ENCODE measurements at places on chromosomes 5 and 9.

- peak; percentile 82 for DNase-seq
Observed at GRCh38 chr5:140175367-140176030, 511 bp downstream of the CYSTM1 start.

DNA sequence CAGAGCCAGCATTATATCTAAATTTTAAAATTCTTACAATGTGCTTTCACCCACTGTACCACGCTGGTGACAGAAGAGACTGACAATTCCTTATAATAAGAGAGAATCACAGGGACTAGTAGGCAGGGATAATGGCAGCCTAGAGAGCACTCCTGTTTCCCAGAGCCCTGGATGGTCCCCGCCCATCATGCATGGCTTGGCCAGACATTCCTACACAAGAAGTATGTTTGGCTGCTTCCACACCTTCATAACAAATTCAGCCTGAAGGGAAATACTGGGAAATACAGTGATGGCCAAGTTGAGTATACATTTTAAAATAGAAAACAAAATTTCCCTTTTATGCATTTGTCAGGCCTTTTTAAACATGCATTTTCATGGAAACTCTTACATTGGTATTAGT is 193.5 kb upstream of the ELL2 start:
- DNase-seq, result no peak

- no peak for DNase-seq
Observed at GRCh38 chr5:56055287-56055686, 60.5 kb upstream of the IL6ST start.

DNA sequence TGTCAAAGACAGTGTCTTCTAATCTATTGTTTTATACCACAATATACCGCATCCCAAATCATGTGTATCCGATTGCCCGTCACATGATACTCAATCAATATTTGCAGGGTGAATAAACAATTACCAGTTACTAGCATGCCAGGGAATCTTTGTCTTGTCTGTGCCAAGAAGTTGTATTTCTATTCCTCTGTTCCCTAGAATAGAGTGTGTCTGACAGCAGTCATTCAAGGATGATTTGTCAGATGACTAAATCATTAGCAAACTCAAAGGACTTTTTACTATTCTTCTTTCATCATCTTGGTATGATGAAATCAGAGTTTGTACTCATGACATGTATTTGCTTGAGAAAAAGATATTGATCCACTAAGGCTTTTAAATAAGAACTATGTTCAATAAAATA is 348.8 kb downstream of the HTR1A start:
- no peak for DNase-seq

- DNase-seq, result no peak
Observed at GRCh38 chr5:111706345-111706744, 50.6 kb downstream of the NREP start.

DNA sequence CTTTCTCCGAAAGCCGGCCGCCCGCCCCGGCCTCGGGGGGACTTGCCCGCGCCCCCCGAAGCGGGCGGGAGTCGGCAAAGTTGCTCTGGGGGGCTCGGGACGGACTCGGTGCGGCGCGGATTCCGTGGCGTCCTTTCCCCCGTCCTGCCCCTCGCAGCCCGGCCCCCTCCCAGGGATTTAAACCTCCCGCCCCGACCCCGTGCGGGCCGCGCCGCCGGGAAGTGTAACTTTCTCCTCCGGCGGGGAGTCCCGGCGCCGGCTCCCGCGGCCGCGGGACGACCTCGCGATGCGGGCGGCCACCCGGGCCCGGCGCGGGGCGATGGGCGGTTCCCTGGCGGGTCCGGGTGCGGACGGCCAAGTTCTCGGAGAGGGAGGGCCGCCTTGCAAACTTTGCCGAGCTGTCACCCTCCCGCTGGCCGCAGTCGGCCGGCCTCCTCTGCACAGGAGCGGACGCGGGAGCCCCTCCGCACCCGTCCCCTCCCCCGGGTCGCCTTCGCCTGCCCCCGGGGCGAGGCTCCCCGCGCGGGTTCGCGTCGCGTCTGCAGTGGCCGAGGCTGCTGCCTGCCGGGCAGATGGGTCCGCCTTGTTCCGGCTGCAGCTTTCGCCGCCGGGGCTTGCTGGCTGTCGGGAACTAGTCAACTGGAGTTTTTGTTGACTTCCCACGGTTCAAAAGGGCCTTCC is 732 bp downstream of the PBX3 start:
- peak; percentile 56 for DNase-seq

DNA sequence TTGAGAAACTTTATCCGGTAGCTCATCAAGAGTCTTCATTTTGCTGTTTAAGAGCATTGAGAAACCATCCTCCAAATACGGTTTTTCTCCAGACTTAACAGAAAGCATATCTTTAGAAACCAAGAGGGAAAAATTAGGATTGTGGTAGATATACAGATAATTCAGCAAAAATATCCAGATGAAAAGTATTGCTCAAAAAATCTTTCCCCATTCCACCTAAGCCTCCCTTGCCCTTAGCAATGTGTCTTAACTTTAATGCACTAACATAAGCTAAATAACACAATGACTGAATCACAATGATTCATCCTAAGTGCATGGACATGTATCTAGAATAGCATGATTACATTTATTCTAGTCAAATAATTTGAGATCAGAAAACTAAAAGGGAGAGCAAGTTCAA is 130.3 kb upstream of the TARS1 start:
- DNase-seq, result no peak

GRCh38 chr5:78112931-78113330 is 181.6 kb downstream of the AP3B1 start:
- DNase-seq, result no peak

- DNase-seq, result no peak
Observed at GRCh38 chr9:36575411-36575882, 2.8 kb downstream of the MELK start.

DNA sequence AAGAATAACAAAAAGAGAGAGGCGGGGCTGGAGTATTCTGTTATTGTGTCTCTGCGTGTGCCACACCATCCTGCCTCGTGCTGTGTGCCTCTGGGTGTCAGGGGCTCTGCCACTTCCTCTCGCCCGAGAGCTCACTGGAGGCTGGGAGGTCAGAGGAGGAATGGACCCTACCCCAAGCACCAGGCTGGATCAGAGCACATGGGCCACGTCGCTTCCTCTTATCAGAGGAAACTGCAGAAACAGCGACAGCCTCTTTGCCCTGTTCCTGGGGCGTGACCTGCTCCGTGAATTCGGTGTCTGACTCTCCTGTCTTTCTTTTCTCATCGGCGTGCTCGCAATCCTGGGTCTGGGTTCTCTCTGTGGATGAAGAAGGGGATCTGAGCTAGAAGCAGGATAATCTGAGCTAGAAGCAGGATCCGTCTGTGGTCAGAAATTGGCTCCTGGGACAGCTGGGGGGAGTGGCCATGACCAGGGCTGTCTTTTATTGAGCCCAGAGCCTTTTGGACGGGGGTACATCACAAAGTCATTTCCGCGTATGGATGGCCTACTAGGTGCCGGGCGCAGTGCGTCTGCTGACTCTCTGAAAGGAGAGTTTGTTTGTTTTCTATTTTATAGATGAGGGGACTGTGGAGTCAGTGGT is 150.3 kb upstream of the COL5A1 start:
- DNase-seq, result peak; percentile 23

DNA sequence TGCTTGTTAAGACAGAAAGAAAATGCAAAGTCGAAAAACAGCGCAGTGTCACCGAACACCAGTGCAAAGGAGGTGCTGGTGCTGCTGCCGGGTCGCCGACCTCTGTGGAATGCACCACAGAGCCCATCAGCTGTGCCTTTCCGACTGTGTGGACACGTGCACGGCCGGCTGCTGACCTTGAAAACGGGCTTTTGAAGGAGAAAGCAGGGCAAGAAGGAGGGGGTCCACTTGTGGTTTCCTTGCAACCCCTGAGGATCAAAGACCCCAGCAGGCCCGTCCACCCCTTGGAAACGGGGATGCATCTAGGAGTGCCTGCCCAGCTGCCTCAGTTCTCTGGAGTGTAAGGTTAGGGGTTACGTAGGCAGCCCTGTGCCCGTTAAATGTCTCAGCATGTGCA is 6.2 kb upstream of the OLFM1 start:
- DNase-seq, result peak; percentile 13

GRCh38 chr9:133679466-133680061 is 43.4 kb downstream of the DBH start:
- peak; percentile 73 for DNase-seq

DNA sequence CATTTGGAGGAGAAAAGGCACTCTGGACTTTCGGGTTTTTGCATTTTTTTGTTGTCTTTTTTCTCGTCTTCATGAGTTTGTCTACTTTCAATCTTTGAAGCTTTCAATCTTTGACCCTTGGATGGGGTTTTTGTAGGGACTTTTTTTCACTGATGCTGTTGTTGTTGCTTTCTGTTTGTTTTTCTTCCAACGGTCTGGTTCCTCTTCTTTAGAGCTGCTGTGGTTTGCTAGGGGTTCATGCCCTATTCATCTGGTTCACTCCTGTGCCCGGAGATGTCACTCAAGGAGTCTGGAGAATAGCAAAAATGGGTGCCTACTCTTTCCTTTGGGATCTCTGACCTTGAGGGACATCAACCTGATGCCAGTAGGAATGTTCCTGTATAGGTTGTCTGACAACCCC is 378.6 kb upstream of the TYRP1 start:
- no peak for DNase-seq

DNA sequence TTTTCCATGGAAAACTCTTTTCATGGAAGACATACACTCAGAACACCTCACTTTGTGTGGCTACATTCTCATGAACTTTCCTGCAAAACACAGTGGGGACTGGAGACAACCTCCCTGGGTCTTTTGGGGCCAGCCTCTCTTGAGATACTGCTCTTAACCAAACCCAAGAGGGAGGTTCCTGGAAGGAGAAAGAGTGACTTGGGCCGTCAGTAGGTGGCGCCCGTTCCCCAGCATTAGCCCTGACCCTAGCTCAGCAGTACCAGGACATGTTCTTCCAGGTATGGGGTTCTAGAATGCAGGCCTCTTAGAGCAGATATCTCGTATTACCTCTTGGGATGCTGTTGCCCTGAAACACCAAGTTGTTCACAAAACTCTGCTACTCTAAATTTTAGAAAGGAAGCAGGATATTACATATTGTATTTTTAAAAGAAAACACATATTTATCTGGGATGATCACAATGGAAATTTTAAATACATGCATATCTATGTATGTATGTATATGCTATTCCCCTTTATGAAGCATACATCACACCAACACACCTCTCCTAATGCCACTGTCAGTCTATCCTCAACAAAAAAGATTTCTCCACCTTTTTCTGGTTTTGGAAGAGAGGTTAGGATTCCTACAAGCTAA is 15.8 kb upstream of the GLIS3 start:
- peak; percentile 66 for DNase-seq

- DNase-seq, result no peak
Observed at GRCh38 chr9:94654165-94654894, 15.0 kb upstream of the FBP1 start.

GRCh38 chr5:72251386-72251785 is 68.7 kb downstream of the MRPS27 start:
- DNase-seq, result no peak

DNA sequence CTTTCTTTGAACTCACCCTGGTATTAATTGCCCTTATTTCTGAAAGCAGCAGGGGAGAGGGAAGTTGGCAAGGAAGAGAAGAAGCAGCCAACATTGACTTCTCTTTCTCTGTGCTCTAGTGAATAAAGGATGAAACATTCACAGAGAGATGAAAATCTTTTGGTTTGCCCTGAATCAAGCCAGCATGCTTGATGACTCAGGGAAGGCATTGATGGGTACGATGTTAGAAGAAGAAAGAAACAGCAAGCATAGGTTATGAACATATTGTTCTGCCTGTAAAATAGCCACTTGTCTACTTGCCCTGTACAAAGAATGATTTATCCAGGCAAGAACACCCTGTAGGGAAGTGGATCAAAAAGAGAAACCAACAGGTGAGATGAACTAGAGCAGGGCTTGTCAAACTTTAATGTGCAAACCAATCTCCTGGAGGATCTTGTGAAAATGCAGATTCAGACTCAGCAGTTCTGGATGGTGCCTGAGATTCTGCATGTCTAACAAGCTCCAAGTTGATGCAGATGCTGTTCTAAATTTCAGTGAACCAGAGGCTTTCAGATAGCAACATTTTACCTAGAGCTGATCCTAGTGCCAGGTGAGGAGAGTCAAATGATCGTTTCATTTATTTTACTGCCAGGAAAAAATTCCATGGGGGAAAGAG is 586.6 kb upstream of the TLE4 start:
- DNase-seq, result no peak

DNA sequence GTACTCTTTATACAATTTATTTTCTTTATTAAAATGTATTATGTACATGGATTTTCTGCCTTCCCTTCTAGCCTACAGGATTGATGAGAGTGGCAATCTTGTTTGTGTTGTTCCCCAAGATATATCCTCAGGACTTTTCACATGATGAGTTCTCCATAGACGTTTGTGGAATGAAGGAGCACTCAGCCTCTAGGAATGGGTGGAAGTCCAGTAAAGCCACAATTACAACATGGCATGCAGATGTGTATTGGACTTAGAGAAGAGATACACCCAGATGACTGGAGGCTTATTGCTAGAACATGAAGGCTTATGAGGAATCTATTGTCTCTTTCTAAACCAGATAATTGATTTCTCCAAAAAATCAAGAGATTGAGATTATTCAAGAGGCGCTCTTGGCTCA is 8.2 kb upstream of the DOCK2 start:
- DNase-seq, result no peak

DNA sequence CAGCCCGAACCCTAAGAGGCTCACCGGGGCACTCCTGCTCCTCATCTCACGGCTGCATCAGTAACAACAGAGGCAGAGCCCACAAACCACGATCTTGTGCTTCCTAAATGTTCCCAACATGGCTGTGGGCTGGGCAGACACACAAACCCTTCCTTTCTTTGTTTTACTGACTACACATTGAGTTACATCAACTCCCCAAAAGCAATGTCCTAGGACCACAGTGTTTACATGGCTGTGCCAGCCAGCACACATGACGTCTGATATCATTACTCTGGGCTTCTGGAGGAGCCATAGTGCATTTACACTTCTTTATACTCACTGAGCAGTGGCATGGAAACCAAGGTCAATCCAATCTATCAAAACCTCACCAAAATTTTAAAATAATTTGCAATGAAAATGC is 101.4 kb downstream of the LHFPL2 start:
- no peak for DNase-seq

DNA sequence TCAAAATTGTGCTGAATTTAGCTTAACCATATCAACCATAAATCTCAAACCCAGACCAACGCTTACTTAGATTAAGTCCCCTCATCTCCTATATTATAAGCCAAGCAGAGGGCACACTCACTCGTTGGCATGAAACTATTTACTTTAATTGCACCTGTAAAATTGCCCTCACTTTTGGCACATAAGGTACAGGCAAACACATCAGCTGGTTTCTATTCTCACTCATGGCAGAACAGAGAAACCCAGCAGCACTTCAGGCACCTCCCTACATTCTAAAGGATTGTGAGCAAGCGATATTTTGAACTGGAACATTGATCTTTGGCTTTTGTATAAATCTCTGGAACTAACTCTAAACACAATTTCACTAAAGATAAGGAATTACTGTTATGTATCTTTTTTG is 845.6 kb upstream of the CDH6 start:
- DNase-seq, result no peak

DNA sequence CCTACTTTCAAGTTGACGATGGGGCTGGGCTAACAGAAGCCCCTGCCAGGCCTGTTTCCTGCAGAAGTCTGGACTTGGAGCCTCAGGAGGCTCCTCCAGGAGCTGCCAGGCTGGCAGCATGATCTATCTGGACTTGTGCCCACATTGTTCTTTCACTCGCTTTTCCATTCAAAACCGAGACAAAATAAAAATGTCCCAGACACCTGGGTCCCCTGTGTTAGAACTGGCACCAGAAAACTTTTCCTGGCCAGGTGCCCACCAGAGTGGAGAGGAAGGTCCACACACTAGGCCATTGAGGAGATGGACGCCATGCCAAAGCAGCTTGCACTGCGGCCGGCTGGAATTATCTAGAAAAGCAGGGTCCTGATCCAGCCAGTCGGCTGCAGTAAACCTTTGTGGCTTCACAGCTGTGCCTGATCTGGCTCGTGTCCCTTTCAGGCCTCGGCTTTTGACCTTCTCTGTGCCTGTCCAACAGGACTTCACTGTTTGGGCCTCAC is 78.2 kb downstream of the GCNT1 start:
- DNase-seq, result peak; percentile 68
